ENCODE measurements at places on chromosomes 4 and X.

GRCh38 chrX:84357296-84357695 is 145.0 kb downstream of the HDX start:
- DNase-seq: no peak

DNA sequence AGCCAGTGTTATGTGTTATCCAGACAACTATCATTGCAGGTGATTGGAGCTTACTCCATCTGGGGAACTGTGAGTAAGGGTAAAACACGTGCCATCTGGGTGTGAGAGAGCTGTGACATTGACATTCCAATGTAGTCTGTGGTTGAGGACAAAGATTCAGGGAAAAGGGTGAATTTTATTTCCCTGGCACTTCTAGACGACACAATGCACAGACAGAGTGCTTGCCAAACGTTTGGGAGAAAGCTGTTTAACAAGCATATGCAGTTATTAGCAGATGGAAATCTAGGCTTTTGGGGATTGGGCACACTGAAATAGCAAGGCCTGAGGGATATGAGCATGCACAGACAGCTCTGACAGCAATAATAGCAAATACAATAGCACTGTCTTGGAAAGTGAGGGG is 21.3 kb upstream of the CTSO start:
- no peak for DNase-seq

GRCh38 chrX:6049132-6049531 is 179.5 kb downstream of the NLGN4X start:
- no peak for DNase-seq

- peak; percentile 28 for DNase-seq
These were observed 1467.4 kb downstream of the C4orf33 start for GRCh38 chr4:130563185-130563888.

DNA sequence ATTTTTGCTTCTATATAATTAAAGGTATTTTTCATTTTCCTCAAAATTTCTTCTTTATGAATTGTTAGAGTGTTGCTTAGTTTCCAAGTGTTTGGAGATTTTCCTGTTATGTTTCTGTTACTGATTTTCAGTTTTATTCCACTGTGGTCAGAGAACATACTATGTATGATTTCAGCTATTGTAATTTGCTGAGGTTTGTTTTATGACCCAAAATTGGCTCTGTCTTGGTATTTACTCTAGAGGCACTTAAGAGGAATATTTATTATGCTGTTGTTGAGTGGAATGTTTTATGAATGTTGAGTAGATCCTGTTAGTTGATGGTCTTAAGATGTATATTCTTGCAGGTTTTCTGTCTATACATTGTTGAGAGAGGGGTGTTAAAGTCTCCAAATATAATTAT is 263.5 kb downstream of the PABPC4L start:
- no peak for DNase-seq

- DNase-seq: no peak
These were observed 62.4 kb downstream of the APOO start for GRCh38 chrX:23845351-23845817.

GRCh38 chr4:95979961-95980876 is 140.3 kb downstream of the PDHA2 start:
- DNase-seq: no peak

- no peak for DNase-seq
These were observed 24.8 kb upstream of the FAM193A start for GRCh38 chr4:2511645-2512131.

- no peak for DNase-seq
These were observed 46.7 kb downstream of the FSTL5 start for GRCh38 chr4:162117051-162117450.

GRCh38 chrX:132664273-132664672 is 175.4 kb upstream of the MBNL3 start:
- DNase-seq: no peak

DNA sequence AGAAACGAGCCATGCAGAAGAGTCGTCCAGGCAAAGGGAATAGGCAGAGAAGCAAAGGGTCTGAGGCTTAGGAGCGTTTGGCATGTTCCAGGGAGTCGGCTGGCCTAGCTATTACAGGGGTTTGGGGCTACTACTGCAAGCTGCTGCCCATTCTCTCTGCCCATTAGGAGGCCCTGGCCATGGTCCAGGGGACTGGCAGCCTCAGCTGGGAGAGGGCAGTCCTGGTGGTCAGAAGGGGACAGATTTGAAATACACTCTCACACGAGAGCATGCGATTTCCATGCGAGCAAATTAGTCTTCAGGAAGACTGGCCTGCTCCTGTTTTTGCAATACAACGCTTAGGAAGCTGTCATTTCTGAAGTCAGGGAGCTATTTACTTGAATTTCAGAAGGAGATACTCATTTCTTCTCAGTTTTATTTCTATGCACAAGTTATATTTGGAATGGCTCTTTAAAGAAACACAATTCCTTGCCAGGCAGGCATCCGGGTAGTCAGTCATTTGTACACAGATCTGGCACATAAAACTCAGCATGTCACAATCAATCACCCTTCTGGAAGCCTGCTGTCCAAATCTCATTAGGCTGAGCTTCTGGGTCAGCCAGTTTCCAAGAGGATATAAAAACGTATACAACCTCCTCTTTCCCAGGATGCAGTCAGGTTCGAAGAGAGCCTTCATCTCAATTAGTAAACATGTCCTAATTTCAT is 27.0 kb downstream of the PROM1 start:
- no peak for DNase-seq

DNA sequence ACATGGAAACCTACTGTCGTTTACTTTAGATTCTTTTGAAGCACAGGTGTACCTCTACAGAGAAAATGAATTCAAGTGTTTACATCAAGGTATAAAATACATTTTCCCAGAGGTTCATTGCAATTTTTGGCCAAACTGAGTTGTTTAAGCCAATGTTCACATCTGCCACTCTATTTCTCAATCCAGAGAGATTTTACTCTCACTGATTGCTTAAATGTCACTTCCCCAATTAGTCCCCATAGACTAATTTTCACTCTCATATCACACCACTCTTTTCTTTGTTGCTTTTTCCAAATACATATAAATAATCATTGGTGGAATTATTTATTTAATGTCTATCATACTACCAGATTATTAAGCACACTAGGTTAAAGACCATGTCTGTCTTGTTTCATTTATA is 271.8 kb downstream of the PPP3CA start:
- no peak for DNase-seq

DNA sequence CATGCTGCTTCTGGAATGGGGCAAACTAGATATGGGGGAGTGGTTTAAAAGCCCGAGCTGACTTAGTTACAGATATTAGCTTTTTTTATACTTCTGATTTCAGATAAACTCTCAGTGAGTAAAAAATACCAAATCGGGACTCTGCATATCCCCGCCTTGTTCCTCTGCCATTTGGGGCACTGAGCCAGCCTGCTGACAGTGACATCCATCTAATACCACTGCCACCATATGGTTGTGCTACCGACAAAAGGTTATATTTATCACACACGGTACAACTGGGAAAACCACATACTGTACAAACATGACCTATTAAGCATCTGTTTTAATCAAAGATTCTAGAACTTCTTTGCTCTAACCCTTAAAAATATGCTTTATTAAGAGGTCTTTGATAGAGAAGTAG is 78.7 kb downstream of the GALNT7 start:
- DNase-seq: no peak

- DNase-seq: no peak
These were observed 145.6 kb downstream of the RAP1GDS1 start for GRCh38 chr4:98406819-98407218.

- no peak for DNase-seq
These were observed 111.7 kb downstream of the HMX1 start for GRCh38 chr4:8759987-8760386.

DNA sequence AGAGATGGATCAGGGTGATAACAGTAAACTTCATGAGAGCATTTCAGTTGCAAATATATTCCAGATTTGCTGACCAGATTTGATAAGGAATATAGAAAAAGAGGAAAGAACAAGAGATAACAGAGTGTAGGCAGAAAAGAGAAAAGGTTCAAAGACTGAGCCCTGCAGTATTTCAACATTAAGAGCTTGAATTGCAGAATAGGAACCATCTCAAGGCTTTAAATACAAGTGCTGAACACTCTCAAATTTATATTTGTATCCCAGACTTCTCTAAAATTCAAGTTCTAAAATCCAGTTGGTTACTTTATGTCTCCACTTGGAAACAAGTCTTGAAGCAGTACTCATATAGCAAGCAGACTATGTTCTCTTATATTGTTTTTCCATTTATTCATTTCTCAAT is 9.7 kb upstream of the MYOZ2 start:
- DNase-seq: no peak

DNA sequence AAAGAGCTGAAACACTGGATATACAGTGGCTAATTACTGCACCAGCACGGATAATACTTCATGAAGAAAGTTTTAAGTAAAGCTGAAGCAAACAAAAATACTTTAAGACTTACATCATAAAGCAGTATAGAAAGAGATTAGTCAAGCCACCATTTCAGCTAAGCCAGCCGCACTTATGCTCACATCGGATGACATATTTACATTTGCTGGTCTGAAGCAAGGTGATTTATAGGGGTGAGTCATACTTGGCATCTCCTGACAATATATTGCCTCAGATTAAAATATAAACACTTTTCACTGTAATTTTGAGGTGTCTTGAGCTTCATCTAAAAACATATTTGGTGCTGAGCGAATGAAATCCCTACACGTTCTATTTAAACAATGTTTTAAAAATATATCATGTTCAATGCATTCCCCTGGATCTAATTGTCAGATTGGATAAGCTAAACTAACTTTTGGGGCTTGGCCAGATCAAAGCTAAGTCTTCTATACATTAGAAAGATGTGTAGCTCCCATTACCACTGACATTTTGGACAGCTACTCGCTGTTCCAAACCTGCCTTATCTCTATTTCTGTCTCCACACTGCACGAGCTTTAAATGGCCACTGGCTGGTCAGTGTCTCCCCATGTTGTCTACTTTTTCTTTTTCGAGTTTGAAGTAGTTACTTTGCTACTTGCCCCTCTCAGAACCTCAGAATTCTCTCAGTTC is 103.2 kb downstream of the VCX2 start:
- DNase-seq: no peak

GRCh38 chrX:41737065-41737464 is 13.1 kb downstream of the GPR82 start:
- no peak for DNase-seq

GRCh38 chr4:112508356-112508755 is 7.6 kb downstream of the NEUROG2 start:
- no peak for DNase-seq

DNA sequence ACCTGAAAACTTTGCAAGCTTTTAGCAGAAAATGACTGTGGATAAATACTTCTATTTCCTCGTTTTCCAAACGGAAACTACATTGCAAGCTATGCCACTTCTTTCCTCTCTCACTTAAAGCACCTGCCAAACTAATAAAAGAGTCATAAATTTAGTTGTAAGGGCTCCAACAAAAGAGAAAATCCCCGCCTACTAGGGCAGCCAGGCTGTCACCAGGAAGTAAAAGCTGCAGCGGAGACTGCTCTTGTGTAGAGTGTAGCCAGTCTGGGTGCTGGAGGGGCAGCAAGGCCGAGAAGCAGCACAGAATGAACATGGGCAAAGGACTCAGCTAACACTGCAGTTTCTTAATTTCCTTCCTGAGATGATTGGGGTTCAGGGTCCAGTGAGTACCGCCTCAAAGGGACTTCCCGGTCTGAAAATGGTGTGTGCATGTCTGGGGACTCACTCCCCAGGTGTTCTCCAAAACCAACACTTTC is 89.3 kb upstream of the MAML3 start:
- no peak for DNase-seq

- DNase-seq: no peak
These were observed 102.6 kb upstream of the LNX1 start for GRCh38 chr4:53693909-53694308.

- DNase-seq: no peak
These were observed 7.2 kb downstream of the NR0B1 start for GRCh38 chrX:30301963-30302362.

- no peak for DNase-seq
These were observed 69.3 kb downstream of the HHIP start for GRCh38 chr4:144715230-144715629.

DNA sequence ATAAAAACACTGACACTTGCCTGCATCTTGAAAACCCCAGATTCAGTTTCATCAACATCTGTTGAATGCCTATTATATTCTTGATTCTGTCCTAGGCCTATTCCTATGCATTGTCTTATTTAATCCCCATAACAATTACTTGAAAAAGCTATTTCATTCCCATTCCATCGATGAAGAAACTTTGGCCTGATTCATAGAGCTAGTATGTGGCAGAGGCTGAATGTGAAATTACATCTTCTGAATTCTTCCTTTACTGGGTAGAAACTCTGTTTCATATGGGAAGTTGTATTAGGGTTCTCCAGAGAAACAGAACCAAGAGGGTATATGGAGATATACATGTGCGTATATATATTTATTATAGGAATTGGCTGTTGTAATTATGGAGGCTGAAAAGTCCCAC is 35.0 kb upstream of the SLC4A4 start:
- no peak for DNase-seq

- DNase-seq: no peak
These were observed 231.1 kb upstream of the ANXA3 start for GRCh38 chr4:78320349-78320935.

- no peak for DNase-seq
These were observed 62.6 kb downstream of the MMRN1 start for GRCh38 chr4:89957046-89957926.

DNA sequence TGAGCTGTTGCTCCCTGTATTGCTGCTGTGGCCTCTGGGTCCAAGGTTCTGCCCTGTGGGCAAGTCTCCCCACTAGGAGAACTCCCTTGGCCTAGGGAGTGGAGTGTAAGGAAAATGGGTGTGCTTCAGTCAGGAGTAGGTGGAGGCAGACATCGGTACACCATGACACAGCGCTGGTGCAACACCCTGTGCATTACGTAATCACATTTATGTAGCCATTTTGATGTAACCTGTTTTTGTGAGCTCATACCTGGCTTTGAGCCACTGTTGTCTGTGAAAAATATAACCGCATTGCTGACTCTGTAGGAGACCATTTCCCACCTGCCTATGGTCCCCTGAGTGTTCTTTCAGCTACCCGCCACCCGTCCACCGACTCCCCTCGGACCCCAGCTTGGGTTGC is 700.5 kb upstream of the AGA start:
- no peak for DNase-seq

DNA sequence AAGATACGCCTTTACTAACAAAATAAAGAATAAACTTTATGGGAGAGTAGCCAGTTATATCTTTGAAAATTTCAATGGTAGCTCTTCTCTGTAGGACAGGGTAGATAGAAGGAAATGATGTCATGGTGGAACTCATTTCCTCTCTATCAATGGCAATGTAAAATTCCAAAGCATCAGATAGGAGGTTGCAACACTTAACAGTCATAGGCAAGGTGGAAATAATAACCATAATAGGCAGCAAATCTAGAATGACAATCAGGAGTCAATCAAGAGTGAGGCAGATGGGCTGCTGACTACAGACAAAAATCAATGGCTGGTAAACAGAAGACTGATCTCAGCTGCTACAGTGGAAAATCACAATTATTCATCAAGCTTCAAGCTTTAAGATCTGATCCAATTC is 53.9 kb upstream of the TET2 start:
- DNase-seq: no peak

- no peak for DNase-seq
These were observed 1777.9 kb downstream of the ARAP2 start for GRCh38 chr4:34466411-34466810.
